Eye (tissue), 1 donor: ENCODE measurements at places on chromosomes 3 and 15.
A peak's percentile ranks its signal among the peaks of the same experiment; 100 is the strongest.

DNA sequence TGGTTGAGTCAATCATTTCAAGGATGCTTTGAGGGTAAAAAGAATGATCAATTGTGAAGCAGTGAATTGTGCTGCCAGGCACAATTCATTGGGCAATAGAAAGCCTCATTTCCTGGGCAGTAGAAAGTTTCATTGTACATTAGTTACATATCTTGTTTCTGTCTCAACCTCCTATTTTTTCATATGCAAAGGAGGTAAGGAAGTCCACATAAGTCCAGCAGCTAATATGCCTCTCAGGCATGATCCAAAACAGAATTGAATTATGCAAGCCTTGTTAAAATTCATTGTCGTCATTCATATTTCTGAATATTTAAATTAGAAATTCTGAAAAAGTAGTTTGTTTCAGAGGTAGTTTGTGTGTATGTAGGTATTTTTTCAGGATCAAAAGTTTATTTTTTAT is 65.8 kb downstream of the TFRC start:
- DNase-seq: no peak

DNA sequence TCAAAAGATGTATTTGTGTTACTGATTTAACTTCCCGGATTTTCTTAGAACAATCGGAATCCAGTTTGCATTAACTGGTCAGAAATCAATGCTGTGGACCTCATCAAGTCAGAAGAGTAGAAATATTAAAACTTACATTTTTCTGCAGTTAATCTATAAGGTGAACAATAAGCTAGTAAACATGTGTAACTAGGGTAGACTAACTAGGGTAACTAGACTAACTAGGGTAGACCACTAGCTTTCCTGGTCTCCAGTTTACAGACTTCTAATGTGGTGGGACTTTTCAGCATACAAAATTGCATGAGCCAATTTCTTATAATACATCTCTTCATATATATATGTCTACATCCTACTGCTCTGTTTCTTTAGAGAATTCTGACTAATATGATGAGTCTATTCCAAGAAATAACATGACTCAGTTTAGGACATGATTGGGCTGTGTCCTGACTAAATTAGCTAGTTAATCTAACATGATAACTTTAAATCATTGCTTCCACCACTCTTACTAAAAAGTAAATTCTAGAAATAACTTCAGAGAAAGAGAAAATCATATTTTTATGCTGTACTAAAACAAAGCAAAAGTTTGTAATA is 5.3 kb downstream of the PLSCR2 start:
- DNase-seq: no peak

DNA sequence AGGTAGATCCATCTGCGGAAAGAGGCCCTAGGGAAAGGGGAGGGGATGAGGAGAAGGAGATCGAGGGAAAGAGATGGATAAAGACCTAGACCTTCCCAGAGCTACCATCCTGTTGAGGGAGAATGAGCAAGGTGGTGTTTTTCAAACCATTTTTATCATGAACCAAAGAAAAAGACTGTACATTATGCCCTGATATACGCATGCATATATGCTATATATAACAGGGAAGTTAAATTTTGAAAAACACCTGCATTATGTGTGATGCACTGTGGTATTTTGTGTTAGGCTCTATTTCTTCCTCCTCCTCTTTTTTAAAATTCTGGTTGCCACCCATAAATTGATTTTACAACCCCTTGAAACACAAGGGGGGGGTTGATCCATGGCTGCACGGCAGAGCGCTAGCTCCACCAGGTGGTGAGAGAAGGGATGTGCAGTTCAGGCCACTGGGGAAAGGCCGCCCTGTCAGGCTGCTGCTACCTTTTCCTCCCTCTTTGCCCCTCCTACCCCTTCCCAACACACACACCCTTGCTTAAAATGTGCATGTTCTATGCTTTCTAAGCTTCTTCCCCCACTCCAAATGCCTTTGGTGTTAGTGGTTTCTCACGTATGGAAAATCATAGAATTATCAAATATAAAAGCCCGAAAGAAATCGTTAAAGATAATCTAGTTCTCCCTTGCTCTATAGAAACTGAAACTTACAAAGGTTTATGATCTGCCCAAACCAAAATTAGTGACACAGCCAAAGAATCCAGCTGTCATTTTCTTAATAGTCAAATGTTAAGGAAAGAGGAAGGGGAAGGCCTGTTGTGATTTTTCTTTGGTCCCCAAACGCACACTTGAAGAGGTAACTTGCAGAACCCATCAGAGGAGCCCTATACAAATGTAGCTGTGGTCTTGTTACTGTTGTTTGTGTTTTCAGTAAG is 262.0 kb upstream of the UMPS start:
- DNase-seq: peak; percentile 84

DNA sequence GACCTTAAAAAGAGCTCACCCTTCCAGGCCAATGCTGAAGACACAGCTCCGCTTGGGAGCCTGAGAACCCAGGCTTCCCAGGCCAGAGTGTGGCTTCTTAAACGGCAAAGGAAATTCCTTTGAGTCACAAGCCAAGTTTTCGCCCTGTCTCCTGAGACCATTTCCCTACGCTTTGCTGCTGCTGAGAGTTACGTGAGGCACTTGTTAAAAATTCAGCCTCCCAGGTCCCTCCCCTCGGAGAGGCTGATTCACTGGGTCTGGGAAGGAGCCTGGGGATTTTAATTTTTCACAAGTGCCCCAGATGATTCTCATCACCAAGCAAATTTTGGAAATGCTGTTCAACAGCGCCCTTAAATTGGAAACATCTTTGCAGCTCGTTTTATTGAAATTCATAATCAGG is 25.5 kb downstream of the RLBP1 start:
- no peak for DNase-seq

- DNase-seq: no peak
Observed at GRCh38 chr15:62639432-62639831, 403.1 kb upstream of the TPM1 start.

DNA sequence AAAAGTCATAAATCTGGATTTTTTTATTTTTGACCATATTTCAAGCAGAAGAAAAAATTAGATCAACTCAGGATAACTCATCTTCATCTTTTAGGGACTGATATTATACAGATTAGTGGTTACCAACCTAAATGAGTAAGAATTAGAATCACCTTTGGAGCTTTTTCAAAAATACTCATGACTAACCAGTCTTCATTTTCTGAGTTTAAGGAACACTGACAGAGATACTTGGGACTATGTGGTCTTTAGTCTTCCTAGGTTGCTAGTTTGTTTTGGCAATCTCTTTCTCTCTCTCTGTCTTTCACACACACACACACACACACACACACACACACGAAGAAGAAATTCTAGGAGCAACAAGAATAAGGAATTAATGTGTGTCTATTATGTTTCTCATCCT is 50.1 kb downstream of the TMOD3 start:
- no peak for DNase-seq

DNA sequence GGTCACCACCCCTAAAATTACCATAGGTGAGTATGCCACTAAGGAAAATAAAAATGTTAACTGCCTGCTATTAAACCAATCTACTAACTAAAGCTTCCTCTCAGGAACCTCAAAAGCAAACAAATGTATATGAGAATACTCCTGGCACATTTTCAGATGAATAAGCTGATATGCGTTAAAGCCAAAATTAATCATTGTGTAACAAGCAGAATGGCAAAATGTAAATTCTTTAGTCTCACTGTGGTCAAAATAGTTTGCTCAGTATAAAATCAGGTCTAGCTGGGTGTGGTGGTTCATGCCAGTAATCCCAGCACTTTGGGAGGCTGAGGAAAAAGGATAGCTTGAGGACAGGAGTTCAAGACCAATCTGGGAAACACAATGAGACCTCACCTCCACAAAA is 53.6 kb downstream of the SUMF1 start:
- DNase-seq: no peak

DNA sequence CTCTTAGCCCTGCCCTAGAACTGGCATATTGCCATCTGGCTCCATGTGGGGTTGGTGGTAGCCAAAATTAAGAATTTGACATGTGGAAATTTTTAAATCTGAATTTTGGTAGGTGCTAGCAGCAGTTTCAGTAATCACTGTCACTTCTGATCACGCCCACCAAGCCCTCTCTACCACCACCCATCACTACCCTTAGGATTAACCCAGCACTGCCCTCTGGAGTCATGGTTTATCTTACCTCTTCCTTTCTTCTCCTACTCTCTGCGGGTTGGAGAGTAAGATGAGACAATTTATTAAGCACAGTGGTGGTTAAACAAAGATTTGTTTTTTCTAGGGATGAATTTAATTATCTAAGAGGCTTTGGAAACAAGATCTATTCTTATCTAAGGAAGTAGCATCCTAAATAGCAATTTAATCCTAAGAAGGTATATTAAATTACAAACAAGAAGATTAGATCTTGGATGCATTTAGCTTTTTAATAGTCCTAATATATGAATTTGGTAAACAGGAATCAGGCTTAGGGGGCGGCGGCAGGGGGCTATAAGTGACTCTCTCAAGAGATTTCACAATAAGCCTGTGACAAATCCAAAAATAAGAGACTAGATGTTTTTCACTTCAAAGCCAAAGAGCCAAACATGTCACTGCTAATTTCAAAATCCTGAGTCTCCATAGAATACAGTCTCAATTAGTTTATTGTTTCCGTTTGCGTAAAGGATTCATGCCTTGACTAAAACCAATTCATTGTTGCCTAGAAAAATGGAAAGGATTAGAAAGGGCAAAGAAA is 498.4 kb upstream of the UBE2E2 start:
- no peak for DNase-seq

DNA sequence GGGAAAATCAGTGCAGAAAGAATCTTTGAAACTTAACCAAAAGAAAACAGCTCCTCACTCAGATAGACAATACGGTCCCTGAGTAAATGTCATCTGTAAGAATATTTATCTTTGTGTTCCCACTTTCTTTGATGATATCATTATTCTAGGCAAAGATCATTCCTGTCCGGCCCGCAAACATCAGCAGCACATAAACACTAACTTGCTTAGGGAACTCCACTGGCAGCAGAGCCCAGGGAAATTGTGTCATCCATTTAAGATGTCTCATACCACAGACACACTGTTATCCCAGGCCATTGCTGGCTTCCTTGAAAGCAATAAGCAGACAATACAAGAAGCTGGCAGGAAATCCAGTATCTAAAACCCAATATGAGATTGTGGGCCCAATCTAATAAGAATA is 20.1 kb upstream of the CD96 start:
- DNase-seq: no peak

- peak; percentile 60 for DNase-seq
Observed at GRCh38 chr3:178714925-178715832, 178.9 kb downstream of the KCNMB2 start.

DNA sequence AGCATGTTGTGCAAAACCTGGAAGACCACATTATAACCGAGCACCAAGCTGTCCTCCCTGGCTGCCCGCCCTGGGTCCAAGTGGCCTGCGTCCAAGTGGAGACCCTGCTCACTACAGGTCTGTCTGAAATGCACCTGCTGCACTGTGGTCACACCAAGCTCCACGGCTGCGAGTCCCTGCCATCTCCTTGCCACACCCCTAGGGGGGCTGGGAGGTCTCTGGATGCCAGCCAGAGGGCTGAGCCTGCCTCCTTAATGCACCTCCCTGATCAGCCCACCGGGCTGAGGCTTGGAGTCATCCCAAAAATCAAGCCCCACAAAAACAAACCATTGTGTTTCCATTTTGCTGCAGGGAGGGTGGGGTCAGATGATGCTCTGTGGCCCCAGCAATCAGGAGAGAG is 187.1 kb downstream of the MEGF11 start:
- DNase-seq: no peak

- DNase-seq: no peak
Observed at GRCh38 chr3:79906106-79906505, 138.3 kb upstream of the ROBO1 start.

- DNase-seq: peak; percentile 42
Observed at GRCh38 chr15:80251428-80252120, 439 bp downstream of the CTXND1 start.

DNA sequence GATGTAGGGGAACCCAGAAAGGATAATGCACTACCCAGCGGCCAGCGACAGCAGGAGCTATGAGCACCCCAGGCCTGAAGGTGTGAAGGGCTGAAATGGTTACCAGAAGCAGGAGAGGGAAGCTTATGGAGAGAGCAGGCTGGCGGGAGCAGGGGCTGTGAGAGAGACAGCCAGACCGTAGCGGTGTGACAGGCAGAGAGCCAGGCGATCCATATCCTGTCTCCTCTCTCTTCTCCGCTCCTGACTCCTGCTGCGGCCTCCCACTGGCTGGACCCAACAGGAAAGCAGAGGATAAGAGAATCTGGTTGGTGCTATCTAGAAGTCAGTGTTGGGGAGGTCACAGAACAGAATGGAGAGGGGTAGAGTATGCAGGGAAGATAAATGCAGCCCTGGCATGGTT is 49.9 kb downstream of the BTD start:
- no peak for DNase-seq

- DNase-seq: no peak
Observed at GRCh38 chr3:47410417-47410720, 29.5 kb downstream of the PTPN23 start.

GRCh38 chr15:101500865-101501551 is 11.5 kb upstream of the PCSK6 start:
- no peak for DNase-seq

GRCh38 chr3:12265508-12265907 is 23.4 kb upstream of the PPARG start:
- no peak for DNase-seq

DNA sequence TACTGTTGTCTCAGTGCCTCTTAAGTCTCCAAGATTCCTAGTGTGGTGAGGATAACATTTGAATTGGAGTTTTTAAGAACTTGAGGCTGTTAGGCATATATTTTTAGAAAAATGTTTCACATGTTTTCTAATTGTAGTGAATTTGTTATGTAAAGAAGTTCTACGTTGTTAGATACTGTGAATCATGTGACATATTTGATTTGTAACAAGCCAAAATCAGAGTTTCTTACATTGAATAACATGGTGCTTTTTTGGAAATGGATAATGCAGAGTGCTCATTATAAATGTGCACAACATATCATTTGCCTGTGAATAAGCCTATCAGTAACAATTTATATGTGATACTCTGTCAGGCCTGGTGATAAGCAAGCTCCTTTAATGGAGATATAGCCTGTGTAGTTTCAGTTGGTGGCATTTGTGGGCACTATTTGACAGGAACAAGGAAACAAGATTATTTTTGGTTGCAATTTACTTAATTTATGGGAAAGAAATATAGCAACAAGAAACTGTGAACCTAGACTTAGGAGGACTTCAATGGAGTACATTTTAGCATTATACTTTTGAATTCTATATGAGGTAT is 328.8 kb downstream of the ARPP21 start:
- no peak for DNase-seq

- no peak for DNase-seq
Observed at GRCh38 chr3:144496141-144496835, 524.7 kb downstream of the DIPK2A start.

GRCh38 chr15:40289140-40289775 is 6.4 kb upstream of the ANKRD63 start:
- no peak for DNase-seq

GRCh38 chr15:68265081-68265480 is 12.5 kb upstream of the FEM1B start:
- DNase-seq: no peak

- no peak for DNase-seq
Observed at GRCh38 chr3:154085799-154086198, 35.4 kb upstream of the ARHGEF26 start.

- DNase-seq: no peak
Observed at GRCh38 chr3:99878005-99878404, 60.3 kb downstream of the CMSS1 start.

GRCh38 chr3:126365351-126366277 is 8.4 kb upstream of the KLF15 start:
- no peak for DNase-seq
